ENCODE measurements at places on chromosomes 5 and 9.

GRCh38 chr5:5437227-5438172 is 15.0 kb downstream of the ICE1 start:
- DNase-seq: no peak

DNA sequence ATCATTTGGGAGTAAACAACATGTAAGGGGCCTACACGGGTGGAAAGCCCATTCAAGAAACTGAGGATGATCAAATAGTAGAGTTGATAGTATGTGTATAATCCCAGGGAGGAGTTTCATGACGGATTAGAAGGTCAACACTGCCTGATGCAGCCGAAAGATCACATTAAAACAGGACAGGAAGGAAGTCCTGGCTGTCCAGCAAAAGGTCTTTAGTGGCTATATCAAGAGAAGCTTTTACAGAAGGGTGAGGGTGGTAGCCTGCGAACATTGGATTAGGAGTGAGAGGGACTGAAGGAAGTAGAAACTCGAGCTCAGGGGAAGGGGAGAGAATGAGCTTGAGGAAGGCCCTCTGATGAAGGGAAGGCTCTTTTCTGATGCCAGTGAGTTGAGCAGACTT is 36.0 kb downstream of the DOCK8 start:
- DNase-seq: no peak

GRCh38 chr5:25763781-25764180 is 1119.0 kb upstream of the CDH10 start:
- DNase-seq: no peak

DNA sequence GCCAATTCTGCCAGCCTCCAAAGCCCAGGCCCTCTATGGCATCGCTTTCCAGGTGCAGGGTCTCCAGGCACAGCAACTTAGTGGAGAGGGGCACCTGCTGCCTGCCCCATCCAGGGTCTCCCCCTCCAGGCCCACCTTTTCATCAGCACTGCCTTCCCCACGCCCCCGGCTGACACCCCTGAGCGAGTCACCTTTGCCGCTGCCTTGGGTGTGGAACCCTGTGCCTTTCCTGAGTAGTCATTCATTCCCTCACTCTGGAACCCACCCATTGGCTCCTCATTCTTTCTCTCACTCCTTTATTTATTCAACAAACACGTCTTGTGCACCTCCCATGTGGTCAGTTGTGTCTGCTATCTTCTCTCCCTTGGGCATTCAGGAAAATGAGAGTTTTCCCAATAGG is 14.5 kb upstream of the RPL26L1 start:
- DNase-seq: no peak

DNA sequence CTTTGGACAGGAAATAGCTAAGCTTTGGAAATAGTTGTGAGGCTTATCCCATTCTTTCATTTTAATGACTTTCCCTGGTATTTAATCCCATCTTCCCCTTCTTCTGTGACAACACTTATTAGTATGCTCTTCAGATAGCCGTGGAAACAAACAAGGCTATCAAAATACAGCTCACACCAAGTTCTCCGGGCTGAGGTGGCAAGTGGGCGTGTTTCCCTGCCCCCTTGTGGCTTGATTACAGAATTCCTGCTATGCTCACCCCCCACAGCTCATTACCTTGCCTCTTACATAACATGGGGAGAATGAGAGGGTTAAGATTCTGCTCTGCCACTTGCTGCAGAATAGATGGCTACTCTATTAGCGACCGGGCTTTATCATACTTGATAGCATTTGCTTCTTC is 437.1 kb upstream of the TLE4 start:
- DNase-seq: no peak
